ENCODE measurements at places on chromosomes 7 and 10.

GRCh38 chr10:103756277-103756869 is 99.0 kb downstream of the SH3PXD2A start:
- DNase-seq, result no peak

DNA sequence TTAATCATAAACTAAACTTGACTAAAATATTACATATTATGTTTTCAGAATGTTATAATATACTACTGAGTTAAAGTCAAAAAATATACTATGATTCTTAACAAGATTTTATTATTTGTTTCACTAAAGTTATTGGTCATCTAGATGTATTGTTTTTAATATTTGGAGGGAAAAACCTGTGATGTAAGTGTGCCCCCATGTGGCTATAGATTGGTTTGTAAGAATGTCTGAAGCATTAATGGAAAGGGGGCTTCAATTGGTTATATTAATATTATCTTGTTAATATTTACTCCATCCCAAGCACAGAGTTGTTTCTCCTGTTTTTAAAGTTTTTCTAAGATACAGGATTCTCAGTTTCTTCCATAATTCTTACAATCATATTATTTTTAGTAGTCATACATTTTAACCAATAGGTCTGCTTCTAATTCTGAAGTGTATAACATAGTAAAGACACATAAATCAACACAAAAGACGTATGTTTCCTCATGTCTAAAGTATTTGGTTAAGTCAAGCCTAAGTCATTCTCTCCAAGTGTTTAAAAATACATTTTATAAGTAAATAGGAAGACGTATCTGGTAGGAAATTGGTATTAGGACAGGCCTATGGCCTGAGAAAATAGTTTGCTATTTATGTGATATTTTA is 58.0 kb downstream of the GNAT3 start:
- no peak for DNase-seq

DNA sequence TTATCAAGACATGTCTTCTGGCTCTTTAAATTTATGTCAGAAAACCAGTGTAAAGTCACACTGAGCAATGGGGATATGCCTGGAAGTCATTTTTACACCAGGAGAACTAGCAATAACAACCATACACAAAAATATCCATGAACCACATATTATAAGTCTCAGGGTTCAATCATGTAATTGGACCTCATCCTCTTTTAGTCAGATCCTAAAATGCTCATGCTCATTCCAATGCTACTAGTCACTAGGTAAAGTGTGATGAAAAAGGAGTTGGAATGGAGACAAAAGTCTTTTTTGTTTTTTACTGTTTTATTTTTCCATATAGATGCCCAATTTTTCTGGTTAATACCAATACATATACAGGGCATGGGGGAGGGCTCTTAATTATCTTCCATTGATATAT is 306.1 kb downstream of the DGKB start:
- no peak for DNase-seq

DNA sequence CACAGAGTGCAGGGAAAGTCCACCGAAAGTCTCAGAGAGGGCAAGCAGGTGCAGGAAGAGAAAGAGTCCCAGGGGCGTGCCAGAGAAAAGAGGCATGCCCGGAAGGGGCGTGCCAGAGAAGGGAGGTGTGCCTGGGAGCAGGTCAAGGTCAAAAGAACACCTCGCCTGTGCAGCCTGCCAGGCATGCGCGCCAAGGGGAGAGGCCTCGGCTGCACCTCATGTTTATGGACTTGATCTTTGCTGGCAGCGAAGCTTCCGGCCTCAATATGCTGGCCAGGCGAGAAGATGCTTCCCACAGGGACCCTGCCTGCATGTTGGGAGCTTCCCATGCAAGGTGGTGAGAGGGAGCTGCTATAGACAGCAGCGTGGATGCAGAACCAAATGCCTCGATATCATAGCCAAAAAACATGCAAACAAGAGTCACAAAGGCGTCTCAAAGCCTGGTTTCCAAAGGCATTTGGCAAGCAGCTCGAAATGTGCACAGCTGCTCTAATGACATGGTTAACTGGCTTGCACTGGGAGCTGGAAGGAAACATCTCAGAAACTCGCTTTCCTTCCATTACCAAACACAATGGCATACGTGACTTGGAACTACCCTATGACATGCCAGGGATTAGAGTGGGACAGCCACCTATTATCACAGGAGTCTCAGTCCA is 192.5 kb upstream of the PPP2R2D start:
- DNase-seq, result no peak

DNA sequence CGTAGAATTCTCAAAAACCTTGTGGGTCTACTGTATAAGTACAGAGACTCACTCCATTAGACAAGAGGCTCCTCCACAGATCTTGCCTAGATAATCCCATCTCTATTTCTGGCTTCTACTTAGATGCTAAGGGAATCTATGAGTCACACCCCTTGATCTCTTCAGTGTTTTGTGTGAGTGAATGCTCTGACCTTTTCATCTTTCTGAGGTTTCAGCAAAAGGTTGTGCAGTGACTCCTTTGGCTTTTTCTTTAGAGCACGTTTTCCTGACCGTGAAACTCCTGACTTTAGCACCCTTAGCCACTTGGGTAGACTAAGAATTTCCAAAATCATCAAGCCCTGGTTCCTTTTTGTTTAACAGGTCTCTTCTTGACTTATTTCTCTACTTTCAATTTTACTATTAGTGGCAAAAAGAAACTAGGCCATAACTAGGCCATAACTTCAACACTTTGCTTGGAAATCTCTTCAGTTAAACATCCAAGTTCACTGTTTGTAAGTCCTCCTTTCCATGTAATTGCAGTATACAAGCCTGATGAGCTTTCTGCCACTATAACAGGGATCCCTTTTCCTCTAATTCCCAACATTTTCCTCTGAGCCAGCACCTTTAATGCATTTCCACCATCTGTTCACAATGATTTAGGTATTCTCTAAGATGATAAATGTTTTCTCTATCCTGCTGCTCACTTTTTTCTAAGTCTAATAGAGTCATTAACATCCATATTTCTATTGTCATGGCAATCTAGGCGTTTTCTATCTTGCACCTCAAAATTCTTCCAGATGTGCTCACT is 19.4 kb downstream of the COPG2 start:
- no peak for DNase-seq

- DNase-seq, result no peak
Measured at GRCh38 chr7:103686763-103687162, 240.8 kb upstream of the SLC26A5 start.

DNA sequence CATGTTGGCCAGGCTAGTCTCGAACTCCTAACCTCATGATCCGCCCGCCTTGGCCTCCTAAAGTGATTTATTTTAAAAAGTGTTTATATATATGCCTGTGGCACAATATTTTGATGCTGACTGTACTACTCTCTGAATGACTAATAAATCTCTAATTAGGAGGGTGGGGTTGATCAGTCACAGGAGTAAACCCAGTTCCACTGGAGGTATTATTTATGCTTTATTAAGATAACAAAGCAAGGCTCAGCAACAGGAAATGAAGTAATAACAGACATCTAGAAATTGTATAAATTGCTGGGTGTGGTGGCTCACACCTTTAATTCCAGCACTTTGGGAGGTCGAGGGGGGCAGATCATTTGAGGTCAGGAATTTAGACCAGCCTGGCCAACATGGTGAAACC is 26.0 kb upstream of the MCU start:
- no peak for DNase-seq

- no peak for DNase-seq
Measured at GRCh38 chr7:30390736-30391636, 87.6 kb downstream of the NOD1 start.

DNA sequence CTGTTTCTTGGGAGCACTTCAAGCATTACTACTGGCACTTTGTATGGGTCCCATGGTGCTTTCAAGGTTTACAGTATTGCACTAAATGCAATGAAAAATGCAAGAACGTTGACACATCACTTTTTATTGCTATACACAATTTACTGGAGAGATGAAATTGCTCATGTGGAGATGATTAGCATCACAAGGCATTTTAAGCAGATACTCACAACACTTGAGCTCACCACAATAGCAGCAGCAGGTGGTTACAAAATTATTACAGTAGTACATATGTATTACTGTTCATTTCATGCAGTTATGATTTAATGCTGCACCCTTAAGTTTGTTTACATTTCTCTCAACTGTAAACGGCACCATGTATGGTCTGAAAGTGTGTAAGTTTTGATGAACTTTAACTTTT is 537.7 kb downstream of the GRM8 start:
- no peak for DNase-seq

DNA sequence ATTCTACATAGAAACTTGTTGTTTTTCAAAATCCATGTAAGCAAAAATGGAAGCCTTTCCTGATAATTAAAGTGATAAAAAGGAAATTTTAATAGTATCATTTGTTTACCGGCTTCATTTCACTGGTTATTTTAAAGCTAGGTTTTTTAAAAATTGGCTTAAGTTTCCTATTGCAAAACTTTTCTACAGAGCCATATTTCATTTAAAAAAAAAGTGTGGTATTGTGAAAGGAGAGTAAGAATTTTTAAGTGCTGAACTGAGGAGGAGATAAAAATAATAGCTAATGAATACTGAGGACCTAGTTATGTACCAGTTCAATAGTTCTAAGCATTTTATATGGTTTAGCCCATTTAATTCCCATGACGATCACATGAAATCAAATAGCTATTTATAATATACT is 172.2 kb upstream of the COL1A2 start:
- no peak for DNase-seq

DNA sequence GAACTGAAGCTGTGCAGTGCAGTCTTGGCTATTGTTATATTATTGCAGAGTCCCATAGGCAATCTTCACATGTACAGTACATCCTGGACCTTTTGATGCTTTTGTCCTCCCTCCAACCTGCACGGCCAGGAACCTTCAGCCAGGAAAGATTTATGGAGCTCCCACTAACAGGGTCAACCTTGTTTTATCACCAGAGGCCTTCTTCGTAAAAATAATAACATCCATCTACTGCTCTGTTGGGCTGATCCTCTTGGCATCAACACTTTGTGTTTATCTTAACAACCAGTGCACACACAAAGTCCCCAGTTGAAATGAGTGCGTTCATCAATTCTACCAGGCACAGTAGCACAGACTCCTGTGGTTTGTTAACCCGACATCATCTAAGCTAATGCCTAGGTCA is 72.4 kb downstream of the AGMO start:
- no peak for DNase-seq

DNA sequence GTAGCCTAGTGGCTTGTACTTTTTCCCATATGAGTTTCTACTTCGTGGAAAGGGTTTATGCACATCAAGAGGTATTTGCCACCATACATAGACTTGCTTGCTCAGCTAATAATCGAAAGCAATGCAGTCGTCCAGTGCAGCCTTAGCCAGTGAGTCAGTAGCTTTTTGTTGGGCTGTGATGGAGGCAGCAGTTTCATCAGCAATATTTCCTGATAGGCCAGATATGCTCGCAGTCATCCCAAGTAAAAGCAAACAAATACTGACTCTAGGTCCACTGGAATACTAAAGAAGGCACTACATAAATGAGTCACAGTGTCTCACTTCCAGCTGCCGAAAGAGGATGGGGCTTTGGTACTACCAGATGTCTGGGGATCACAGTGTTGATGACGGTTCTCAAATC is 2.1 kb upstream of the BNIP3 start:
- no peak for DNase-seq

DNA sequence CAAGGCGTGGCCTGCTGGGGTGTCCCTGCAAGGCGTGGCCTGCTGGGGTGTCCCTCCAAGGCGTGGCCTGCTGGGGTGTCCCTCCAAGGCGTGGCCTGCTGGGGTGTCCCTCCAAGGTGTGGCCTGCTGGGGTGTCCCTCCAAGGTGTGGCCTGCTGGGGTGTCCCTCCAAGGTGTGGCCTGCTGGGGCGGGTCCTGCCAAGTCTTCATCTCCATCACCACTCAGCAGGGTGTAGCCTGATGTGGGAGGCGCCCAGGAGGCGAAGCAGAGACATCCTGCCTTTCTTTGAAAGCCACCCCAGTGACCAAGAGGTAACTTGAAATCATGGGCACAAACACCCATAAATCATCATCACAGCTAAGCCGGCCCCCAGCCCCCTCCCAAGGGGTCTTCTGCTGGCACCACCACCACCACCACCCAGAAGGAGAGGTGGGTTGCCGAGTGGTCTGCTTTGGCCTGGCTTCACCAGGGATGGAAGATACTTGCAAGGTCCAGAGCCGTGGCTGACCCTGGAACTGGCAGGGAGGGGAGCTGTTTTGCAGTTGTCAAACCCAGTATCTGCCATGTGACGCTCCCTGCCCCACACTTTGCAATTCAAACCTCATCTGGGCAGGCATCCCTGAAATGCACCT is 190.6 kb downstream of the EBF3 start:
- DNase-seq, result no peak

DNA sequence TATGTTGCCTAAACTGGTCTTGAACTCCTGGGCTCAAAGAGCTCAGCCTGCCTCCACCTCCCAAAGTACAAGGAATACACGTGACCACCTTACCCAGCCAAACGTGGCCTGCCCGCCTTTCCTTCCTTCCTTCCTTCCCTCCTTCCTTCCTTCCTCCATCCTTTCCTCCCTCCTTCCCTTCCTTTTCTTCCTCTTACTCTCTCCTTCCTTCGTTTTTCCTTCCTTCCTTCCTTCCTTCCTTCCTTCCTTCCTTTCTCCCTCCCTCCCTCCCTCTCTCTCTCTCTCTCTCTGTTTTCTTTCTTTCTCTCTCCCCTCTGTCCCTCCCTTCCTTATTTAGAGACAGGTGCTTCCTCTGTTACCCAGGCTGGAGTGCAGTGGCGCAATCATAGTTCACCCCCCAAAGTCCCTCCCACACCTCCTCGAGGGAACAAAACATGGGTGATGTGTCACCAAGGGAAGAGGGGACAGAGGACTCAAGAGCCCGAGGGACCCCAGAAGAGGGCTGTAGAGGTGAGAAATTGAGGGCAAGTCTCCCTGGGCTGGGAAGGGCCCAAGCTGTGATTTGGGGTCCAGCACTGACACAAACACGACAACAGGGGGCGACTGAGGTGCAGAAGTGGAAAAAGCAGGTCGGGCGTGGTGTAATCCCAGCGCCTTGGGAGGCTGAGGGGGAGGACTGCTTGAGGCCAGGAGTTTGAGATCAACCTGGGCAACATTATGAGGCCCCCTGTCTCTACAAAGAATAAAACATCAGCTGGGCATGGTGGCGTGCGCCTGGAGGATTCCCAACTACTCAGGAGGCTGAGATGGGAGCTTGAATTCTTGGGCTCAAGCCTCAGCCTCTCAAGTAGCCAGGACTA is 28.1 kb downstream of the EPHB4 start:
- DNase-seq, result peak; percentile 47

DNA sequence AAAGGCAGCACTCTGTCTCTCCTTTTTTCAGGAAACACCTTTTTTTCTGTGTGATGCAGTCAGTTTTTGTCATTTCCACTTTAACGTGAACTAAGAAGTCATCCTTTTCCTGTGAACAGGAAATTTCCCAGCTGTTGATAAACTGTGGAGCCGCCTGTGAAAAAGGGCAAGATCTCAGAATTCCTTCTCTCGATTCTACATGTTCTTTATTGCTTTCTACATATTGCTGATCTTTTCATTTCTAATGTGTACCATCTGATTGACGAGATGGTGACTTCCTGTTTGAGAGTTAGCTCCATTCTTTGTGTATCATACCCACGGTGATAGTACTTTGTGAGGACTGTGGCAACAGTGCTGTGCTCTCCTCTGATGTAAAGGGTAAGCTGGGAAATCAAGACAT is 50.4 kb downstream of the ADD3 start:
- no peak for DNase-seq

DNA sequence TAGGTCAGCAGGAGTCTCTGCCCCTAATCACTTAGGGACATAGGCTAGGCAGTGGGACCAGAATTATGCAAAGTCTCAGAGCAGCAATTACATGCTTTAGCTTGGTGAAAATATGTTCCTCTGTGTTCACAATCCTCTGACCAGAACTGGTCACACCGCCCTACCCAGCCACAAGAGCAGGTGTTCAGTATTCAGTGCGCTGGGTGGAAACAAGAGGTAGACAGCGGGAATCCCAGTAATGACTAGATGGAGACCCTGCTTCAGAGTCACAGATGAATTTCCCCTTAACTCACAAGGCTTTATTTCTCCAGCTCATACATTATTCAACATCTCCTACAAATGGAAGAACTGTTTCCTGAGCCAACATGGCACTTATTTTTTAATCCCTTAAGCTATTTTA is 763.7 kb upstream of the POM121L12 start:
- no peak for DNase-seq

All from stimulated activated CD4-positive, alpha-beta T cell treated with anti-CD3 and anti-CD28 coated beads, Interleukin-2, amount 100 ng/mL, for 48 hours (primary cell).